Ovary (tissue), 10 donors: ENCODE measurements at places on chromosomes 6 and 20. TPM values are rescaled to one million over a fixed set of nuclear protein-coding genes. Genes with fewer than 3 reads are reported as not detected.

The LHFPL5 gene
- total RNA-seq = not detected

The EPPIN gene
- not detected for total RNA-seq

The DHX35 gene
- 11.8 TPM for total RNA-seq

The TRIM31 gene
- total RNA-seq = not detected

The MEI4 gene
- total RNA-seq = 0.05 TPM

The TRIM10 gene
- not detected for total RNA-seq

The OPRL1 gene
- 0.43 TPM for total RNA-seq

GRCh38 chr6:41621367-41621766, 16.9 kb upstream of the MDFI start:
- H3K4me1 ChIP-seq = no peaks in the 10 kb centered on the region
- no peak for DNase-seq
- no peak overlapping the region for H3K4me3 ChIP-seq
- H3K27ac ChIP-seq = no peak overlapping the region
- no peaks in the 10 kb centered on the region for H3K27me3 ChIP-seq

GRCh38 chr6:11229655-11230046, 2.8 kb downstream of the NEDD9 start:
- H3K36me3 ChIP-seq = no peaks in the 10 kb centered on the region
- H3K4me1 ChIP-seq = peaks cover 5% of the 10 kb centered on the region
- DNase-seq = no peak
- H3K27ac ChIP-seq = no peak overlapping the region
- no peaks in the 10 kb centered on the region for H3K27me3 ChIP-seq
- H3K4me3 ChIP-seq = peak overlapping the region; percentile 51

DNA sequence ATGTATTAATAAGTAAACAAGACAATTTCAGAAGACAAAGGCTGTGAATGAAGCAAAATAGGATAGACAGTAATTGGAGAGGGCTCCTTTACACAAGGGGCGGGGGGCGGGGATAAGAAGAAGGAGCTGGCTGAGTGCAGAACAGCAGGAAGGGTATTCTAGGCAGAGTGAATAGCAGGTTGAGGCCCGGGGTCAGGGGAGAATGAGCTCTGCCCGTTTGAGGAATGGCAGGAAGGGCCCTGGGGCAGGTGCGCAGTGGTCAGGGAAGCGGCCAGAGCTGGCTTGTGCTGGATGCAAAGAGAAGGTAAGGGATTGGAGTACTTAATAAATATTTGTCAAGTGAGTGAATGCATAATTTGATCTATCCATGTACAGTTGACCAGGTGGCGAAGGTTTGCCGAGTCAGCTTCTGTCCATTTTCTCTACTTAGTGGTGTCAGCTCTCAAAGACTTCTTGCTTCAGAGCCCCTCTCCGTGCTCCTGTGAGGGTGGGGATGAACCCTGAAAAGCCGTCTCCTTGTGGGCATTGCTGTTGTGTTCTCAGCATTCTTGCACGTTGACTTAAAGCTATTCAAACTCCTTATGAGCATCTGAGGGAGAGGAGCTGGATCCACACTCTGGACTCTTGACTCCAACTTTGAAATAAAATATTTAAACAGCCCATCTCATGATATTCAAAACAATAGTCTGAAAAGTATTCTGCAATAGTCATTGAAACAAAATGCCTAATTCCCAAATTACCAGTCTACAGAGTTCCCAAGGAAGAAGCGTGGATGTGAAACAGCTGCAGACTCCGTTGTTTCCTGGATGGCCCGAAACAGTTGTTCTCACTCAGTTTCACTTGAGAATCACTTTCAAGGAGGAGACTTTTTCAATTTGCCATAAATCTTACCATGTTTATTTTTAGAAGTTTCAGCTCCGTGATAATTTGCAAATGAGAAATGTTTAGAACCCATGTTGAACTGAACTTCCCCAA, 105.1 kb downstream of the EDN3 start:
- H3K36me3 ChIP-seq = no peaks in the 10 kb centered on the region
- no peaks in the 10 kb centered on the region for H3K27me3 ChIP-seq
- H3K4me3 ChIP-seq = no peak overlapping the region
- H3K27ac ChIP-seq = no peak overlapping the region

GRCh38 chr20:32466739-32467505, 108.8 kb downstream of the ASXL1 start:
- H3K4me3 ChIP-seq = no peak overlapping the region
- H3K27me3 ChIP-seq = no peaks in the 10 kb centered on the region
- no peaks in the 10 kb centered on the region for H3K36me3 ChIP-seq
- peaks cover 9% of the 10 kb centered on the region for H3K4me1 ChIP-seq
- no peak for DNase-seq

- DNase-seq = no peak
- no peak overlapping the region for H3K4me3 ChIP-seq
- H3K27ac ChIP-seq = no peak overlapping the region
- H3K27me3 ChIP-seq = no peaks in the 10 kb centered on the region
- H3K36me3 ChIP-seq = no peaks in the 10 kb centered on the region
Measured at GRCh38 chr6:130720076-130720715, 107.0 kb upstream of the SMLR1 start.

DNA sequence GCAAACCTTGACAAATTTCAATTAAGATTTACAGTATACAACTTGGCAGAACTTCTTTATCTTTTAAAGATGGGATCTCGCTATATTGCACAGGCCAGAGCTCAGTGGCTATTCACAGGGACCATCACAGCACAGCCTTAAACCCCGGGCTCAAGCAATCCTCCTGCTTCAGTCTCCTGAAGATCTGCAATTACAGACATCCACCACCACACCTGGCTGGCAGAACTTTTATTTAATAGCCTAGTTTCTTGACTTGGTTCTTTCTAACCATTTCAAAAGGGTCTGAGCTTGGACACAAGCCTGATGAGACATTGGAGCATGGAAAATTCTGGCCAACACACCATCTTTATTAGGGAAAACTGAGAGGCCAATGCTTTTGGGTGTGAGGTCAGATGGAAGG, 151.6 kb upstream of the KCNG1 start:
- H3K27me3 ChIP-seq = no peaks in the 10 kb centered on the region
- DNase-seq = no peak
- H3K4me1 ChIP-seq = peaks cover 1% of the 10 kb centered on the region
- no peak overlapping the region for H3K27ac ChIP-seq
- no peak overlapping the region for H3K4me3 ChIP-seq

DNA sequence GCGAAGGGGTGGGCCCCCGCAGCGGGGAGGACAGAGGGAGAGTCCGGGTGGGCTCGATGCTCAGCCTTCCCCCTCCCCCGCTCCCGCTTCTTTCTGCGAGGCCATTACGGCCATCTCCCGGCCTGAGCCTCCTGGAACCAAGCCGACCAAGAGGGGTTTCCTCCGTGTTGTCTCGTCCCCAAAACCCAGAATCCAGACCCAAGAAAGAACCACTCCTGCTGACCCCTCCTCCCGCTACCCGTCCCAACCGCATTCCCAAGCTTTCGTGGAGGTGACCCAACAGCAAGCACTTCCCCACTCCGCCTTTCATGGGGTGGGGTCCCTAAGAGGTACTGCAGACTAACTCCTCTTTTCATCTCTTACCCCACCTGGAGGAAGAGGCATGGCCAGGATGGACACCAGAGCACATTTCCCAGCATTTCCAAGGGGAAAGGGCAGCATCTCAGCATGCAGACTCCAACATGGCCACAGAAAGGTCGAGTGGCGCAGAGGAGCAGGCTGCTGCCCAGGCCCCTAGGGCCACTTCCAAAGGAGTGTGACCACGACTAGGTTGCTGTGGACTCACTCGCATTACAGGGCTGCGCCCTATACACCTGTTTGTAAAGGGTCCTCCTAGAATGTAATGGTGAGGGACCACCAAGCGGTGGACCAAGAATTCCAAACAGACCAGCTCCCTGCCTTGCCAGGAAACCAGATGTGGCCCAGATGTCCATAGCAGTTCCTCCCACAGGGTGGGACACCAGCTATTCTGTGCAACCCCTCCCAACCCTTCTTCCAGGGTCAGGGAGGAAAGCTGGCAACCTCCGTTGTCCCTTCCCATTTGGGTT, 53.4 kb downstream of the MRPL14 start:
- H3K27me3 ChIP-seq = no peaks in the 10 kb centered on the region
- H3K27ac ChIP-seq = peak overlapping the region; percentile 56
- H3K36me3 ChIP-seq = no peaks in the 10 kb centered on the region
- H3K4me3 ChIP-seq = peak overlapping the region; percentile 38
- H3K4me1 ChIP-seq = peaks cover 11% of the 10 kb centered on the region

DNA sequence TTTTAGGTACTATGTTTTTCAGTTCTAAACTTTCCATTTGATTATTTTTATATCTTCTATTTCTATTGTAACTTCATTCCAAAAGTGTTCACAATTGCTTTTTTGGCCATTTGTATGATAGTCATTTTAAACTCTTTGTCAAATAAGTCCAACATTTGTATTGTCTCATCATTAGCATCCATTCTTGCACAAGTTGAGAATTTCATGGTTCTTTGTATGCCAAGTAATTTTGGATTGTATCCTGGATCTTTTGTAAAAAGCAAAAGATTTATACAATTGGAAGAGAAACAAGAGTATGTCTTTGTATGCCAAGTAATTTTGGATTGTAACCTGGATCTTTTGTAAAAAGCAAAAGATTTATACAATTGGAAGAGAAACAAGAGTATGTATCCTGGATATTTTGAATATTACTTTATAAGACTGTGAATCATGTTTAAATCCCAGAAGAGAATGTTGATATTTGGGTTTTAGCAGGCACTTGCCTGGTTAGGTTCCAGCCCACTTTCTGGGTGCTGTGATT, 36.9 kb upstream of the NT5E start:
- H3K4me1 ChIP-seq = peaks cover 3% of the 10 kb centered on the region
- no peaks in the 10 kb centered on the region for H3K36me3 ChIP-seq
- no peak for DNase-seq
- H3K27ac ChIP-seq = no peak overlapping the region
- H3K27me3 ChIP-seq = no peaks in the 10 kb centered on the region
- H3K4me3 ChIP-seq = no peak overlapping the region

- H3K4me3 ChIP-seq = no peak overlapping the region
- no peaks in the 10 kb centered on the region for H3K27me3 ChIP-seq
- H3K36me3 ChIP-seq = no peaks in the 10 kb centered on the region
- DNase-seq = no peak
Measured at GRCh38 chr6:5412663-5413062, 151.3 kb downstream of the FARS2 start.

DNA sequence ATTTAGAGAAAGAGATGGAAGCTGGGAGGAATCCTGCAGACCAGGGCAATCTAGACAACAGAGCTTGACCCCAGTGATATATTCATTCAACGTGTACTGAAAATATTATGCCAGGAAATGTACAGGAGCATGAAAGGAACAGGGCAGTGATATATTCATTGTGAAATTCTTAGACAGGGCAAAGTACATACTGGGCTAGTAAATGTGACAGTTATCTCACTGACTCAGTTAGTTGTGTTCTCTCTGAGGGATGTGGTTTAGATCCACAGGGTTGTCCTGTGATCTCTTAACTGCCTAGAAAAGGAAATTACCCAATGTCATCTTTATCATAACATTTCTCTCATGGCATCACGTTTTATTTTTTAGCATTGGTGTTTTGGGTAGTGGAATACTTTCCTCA, 891.3 kb downstream of the EYS start:
- no peak overlapping the region for H3K27ac ChIP-seq
- no peak overlapping the region for H3K4me3 ChIP-seq
- no peaks in the 10 kb centered on the region for H3K36me3 ChIP-seq

DNA sequence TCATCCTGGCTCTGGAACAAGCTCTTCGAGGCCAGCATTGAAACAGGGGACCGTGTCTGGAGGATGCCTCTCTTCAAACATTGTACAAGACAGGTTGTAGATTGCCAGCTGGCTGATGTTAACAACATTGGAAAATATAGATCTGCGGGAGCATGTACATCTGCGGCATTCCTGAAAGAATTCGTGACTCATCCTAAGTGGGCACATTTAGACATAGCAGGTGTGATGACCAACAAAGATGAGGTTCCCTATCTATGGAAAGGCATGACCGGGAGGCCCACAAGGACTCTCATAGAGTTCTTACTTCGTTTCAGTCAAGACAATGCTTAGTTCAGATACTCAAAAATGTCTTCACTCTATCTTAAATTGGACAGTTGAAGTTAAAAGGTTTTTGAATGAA, 3.6 kb upstream of the CDKN1A start:
- no peak for DNase-seq
- H3K27ac ChIP-seq = no peak overlapping the region
- H3K36me3 ChIP-seq = no peaks in the 10 kb centered on the region
- no peak overlapping the region for H3K4me3 ChIP-seq

DNA sequence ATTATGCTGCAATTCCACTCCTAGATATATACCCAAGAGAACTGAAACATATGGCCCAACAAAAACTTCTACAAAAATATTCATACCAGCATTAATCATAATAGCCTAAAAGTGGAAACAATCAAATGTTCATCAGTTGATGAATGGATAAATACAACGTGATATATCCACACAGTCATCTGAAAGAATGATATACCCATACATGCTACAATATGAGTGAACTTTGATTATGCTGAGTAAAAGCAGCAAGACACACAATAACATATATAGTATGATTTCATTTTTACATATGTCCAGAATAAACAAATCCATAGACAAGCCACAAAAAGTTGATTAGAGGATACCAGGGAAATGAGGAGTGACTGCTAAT, 30.7 kb downstream of the CDK19 start:
- no peak overlapping the region for H3K27ac ChIP-seq
- peaks cover 1% of the 10 kb centered on the region for H3K4me1 ChIP-seq
- H3K4me3 ChIP-seq = no peak overlapping the region
- no peak for DNase-seq
- H3K36me3 ChIP-seq = no peaks in the 10 kb centered on the region
- H3K27me3 ChIP-seq = no peaks in the 10 kb centered on the region

DNA sequence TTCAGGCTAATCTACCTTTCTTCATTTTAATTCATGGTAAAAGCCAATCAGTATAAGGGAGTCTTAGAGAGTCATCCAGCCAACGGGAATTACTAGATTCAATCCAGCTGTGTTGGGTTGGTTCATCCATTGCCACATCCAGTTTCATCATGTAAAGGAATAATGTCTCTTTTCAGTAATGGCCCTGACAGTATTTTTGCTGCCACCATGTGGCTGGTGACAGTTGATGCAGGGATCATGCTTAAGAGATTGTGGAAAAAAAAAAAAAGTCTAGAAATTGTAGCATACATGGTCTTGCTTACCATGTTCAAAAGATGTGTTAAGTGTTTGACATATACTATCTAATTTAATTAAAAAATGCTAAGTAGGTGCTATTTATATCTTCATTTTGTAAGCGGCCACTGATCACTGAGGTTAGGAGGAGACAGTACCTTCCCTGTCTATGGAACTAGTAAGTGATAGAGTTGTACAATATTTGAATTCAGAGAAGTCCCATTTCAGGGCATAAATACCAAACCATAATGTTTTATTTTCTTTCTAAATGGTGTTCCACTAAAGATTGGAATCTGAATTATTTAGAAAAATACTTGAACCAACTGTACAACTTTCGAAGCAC, 135.9 kb downstream of the KHDRBS2 start:
- no peaks in the 10 kb centered on the region for H3K27me3 ChIP-seq
- H3K4me3 ChIP-seq = no peak overlapping the region
- H3K36me3 ChIP-seq = no peaks in the 10 kb centered on the region
